Kidney capillary endothelial cell (primary cell): ENCODE measurements at places on chromosomes 1 and 21.

DNA sequence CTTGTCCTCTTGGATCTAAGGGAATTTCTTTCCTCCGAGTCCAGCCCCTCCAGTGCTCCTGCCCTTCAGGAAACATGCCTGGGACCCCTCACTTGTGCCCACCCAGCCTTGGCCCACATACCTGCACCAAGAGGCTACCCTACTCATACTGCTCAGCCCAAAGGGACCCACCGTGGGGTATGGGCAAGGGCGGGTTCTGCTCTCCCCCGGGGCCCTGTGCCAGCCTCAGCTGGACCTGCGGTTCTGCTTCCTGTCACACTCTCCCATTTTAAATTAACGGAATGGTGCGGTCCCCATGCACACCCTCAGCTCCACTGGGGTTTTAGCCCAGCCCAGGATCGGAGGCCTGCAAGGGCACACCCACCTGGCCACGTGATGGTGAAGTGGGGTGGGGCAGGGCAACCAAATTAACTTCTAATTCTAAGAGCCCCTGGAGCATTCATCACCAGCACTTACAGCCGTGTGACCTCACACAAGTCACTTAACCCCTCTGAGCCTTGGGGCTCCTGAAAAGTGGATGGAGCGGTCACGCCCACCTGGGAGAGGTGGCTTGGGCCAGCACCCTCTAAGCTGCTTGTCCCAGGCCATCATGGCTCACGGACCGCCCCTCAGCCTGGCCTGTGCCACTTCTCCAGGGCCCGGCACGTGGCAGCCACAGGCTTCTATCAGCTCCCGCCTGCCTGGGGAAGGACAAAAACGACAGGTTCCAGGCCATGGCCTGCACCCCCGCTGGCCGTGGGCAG is 28.3 kb downstream of the TP73 start:
- DNase-seq, result no peak

GRCh38 chr1:15559189-15559810 is 25.6 kb downstream of the AGMAT start:
- DNase-seq, result peak; percentile 22

DNA sequence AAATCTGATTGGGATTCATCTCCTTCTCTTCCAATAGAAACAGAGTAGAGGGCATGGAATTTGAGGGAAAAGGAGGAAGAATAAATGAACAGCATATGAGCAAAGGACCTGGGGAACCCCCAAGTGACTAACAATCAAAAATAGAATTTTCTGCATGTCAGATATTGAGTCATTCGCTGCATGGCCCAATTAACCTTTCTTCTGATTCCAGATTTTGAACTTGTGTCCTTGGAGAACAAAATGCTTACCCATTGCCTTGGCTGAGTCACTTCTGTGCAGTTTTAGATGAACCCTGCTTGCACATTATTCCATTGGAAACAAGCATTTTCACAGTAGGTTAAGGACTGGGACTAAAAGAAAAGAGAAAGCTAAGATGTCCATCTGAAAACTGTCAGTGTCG is 390.5 kb downstream of the ST6GALNAC3 start:
- peak; percentile 10 for DNase-seq

- DNase-seq, result no peak
Measured at GRCh38 chr1:166974647-166975345, 544 bp downstream of the ILDR2 start.

GRCh38 chr1:53763911-53764310 is 24.9 kb upstream of the GLIS1 start:
- no peak for DNase-seq

DNA sequence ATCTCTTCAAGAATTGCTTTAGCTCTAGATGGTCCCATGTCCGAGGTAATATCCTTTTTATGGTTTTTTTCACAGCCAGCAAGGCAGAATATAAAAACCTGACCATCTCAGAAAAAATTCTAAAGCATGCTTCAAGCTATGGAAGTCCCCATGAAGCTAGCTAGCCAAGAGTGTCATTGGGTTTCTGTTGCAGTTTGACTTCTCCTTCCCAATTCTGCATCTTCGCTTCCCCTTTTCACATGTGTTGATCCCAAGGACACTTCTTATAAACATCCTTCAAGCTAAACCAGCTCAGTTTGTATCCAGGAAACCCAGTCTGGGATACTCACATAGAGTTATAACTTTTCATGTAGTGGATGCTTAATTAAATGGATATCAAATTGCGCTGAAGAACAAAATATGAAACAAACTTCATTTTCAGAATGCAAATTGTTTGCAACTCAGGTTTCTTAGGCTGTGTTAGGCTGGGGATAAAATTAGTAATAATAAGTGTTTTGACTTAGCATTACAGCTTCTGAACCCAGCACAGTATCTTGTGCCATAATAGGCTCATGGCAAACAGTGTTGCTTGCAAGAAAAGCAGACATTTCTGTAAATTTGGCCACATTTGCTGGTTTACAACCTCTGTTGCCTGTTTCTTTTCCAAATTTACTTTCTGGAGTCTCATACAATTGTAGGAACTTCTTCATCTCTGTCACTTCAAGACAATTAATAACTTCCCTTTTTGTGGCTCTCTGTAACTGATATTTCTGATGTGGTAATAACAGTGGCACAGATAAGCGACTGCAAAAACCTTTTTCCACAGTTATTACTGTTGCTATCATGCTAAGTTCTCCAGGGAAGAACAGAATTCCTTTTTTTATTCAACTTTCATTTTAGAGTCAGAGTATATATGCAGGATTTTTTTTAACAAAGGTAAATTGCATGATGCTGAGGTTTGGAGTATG is 53.2 kb downstream of the NCAM2 start:
- DNase-seq, result no peak

DNA sequence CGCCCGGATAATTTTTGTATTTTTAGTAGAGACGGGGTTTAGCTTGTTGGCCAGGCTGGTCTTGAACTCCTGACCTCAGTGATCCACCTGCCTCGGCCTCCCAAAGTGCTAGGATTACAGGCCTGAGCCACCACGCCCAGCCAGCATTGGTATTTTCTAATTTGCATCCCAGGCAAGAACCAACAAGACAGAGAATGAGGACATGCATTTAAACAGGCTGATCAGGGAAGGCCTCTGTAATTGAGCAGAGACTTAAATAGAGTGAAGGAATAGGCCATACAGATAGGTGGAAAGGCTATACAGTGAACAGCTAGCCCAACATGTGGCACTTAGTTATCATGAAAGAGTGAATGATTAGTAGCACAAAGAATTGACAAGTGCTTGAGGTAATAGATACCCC is 230.4 kb downstream of the SLC35F3 start:
- DNase-seq, result no peak

DNA sequence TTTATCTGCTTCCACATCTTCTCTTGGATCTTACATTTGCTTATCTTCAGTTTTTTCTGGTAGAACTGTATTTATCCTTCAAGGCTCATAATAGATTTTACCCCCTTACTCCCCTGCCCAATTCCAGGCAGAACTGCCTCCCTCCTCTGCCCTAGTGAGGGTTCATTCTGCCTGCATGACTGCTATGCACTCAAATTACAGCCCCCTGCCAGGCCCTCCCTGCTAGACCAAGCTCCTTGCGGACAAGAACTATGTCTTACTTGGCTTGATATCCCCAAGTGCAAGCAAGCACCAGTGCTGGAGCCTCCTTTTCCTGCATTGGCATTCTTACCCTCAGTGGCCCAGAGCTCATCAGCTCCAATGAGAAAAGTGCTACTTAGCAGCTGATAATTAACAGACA is 18.1 kb downstream of the MAPKAPK2 start:
- DNase-seq, result no peak

- peak; percentile 10 for DNase-seq
Measured at GRCh38 chr1:176843352-176844297, 320.9 kb downstream of the ASTN1 start.

- DNase-seq, result no peak
Measured at GRCh38 chr1:22579541-22580155, 16.4 kb downstream of the EPHA8 start.

- peak; percentile 90 for DNase-seq
Measured at GRCh38 chr1:86429835-86430234, 5.9 kb downstream of the CLCA2 start.

GRCh38 chr1:210440081-210440480 is 111.4 kb downstream of the HHAT start:
- no peak for DNase-seq

DNA sequence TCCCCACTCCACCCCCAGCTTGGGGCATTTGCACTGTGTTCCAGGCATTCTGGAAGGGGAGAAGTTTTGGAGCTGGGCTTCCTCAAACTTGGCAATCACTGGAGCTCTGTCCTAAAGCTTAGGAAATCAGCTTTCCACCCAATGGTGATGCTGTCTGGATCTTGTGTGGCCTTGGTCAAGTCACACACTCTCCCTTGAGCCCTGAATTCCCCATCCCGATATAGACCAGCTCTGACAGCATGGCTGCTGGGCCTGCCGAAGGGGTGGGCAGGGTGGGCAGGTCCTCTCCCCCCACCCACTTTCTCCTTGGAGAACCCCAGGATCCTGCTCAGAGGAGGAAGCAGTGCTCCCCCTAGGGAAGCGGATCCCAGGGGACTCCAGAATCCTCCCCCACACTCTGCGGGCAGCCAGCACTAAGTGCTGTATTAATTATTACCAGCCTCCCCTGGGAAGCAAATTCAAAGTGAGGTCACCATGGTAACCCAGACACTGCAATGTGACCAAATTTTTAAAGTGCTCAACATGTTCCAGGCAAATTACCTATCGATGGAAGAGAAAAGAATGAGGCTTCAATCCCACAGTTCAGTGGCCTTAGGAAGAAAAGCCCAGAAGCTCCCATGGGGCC is 21.3 kb upstream of the LDLRAP1 start:
- no peak for DNase-seq

DNA sequence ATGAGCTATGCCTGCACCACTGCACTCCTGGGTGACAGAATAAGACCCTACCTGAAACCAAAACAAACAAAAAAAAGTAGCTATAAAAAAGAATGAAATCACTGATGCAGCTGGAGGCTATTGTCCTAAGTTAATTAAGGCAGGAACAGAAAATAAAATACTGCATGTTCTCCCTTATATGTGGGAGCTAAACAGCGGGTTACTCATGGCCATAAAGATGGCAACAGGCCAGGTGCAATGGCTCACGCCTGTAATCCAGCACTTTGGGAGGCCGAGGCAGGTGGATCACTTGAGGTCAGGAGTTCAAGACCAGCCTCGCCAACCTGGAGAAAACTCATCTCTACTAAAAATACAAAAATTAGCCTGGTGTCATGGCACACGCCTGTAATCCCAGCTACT is 152.7 kb downstream of the PIK3R3 start:
- DNase-seq, result no peak

DNA sequence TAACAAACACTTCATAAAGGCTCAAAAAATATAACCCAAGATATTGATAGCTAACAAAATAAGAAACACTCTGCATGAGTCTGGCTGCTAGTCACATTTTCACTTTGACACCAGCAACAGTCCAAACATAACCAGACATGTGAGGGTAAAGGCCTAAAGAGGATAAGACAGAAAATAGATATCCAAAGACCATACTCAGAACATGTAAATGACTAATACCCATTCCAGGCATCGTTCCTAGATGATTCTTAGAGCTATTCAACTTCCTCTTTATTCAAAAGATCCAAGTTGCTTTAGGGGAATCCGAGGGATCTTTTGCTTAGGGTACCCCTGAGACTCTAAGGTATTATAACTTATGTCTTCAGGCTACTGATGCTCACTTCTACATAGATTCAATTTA is 5.1 kb downstream of the COL24A1 start:
- no peak for DNase-seq

DNA sequence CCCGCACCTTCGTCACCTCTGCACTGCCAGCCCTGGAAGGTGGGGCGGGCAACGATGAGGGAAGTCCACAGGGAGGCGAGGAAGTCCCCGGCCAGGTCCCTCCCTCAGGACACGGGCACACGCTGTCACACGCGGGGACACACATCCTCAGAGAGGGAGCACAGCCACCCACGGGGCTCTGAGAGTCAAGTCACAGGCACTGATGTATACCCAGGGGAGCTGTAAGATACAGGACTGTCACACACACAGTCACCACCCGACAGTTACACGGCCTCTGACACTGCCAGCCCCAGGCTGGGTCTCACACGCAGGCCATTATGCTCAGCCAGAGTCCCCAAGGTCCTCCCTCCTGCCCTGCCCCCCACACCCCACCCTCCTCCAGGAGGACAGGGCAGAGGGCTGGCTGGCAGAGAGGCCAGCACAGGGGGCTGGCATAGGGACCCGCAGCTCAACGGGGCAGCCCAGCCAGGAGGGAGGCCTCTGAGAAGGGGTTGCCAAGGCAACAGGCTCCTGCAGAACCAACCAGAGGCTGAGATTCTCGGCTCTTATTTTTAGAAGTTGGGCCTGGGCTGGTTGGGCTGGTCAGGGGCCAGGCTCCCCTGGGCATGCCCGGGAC is 17.7 kb upstream of the ADGRB2 start:
- no peak for DNase-seq

DNA sequence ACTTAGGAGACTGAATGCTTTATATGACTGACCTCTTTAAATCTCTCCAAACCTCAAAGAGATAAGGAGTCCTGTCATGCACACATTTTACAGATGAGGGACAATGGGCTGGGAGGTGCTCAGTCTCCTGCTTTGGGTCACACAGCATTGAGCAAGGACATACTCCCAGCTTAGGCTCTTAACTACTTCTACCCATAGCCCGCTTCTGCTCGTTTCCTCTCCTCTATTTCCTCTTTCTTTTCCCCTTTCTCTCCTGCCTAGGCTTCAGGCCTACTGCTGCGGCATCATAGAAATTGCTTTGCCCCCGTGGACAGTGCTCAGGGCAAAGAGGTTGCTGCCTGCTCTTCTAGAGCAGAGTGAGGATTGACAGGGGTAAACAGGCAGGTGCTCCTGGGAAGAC is 12.4 kb upstream of the ZNF691 start:
- no peak for DNase-seq

- no peak for DNase-seq
Measured at GRCh38 chr1:180765151-180765550, 133.3 kb downstream of the XPR1 start.

GRCh38 chr1:45843474-45843905 is 40.1 kb downstream of the MAST2 start:
- peak; percentile 26 for DNase-seq

DNA sequence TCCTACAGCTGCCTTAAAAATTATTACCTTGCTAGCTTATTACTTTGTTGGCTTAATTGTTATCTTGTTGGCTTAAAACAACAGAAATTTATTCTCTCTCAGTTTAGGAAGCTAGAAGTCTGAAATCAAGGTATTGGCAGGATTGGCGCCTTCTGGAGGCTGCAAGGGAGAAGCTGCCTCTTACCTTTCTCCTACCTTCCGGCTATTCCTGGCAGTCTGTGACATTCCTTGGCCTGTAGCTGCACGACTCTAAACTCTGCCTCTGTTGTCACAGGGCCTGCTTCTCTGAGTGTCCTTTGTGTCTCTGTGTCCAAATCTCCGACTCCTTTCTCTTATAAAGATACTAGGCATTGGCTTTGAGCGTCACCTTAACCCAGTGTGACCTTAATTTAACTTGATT is 579.9 kb upstream of the B3GALT2 start:
- DNase-seq, result no peak

DNA sequence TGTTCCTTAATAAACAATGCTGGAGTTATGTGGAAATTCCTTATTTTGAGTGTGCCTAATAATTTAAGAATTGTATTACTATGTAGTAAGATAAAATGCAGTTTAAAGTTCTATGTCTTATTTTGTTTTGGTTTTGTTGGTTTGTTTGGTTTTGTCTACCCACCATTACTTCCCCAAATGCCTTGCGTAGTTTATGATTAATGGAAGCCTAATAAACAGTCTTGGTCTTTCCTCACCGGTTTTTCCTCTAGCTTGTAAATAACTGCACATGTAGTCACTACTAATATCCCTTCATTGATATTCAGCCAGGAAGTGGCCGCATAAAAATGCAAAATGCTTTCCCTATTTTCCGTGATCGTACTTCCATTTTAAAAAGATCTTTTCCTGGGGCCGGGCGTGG is 2.9 kb downstream of the SDCCAG8 start:
- DNase-seq, result no peak
